ENCODE measurements at places on chromosomes 1 and 21. TPM values are rescaled to one million over a fixed set of nuclear protein-coding genes. Genes with fewer than 3 reads are reported as not detected.
A peak's percentile ranks its signal among the peaks of the same experiment; 100 is the strongest.

- no peak for DNase-seq
Observed at GRCh38 chr1:208007319-208007937, 96.5 kb upstream of the CD34 start.

The ATP1A2 gene
- total RNA-seq = not detected

DNA sequence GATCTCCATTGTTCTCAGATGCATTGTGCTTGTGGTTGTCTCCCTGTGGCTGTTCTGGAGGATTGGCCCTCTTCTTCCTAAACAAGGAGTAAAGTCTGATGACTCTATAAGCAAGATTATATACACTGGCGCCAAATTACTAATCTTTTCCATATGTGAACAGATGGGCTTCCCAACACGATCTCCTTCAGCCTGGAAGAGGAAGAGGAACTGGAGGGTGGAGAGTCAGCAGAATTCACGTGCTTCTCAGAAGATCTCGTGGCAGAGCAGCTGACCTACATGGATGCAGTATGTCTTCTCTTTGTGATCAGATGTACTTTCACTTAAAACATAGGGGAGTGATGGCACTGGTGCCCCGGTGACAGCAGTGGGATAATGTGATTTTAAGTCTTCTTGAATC, 78.7 kb downstream of the RGL1 start:
- DNase-seq = no peak

DNA sequence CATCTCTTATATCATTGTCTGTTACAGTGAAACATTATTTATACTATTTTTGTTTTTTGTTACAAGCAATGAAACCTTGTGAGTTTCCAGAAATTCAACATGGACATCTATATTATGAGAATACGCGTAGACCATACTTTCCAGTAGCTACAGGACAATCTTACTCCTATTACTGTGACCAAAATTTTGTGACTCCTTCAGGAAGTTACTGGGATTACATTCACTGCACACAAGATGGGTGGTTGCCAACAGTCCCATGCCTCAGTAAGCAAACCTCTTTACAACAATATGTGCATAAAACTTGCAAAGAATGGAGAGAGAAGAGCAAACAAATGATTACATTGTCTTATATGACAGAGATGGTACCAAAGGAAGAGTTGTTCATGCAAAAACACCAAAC, 22.4 kb downstream of the CFHR4 start:
- peak; percentile 4 for DNase-seq

The S100A2 gene
- total RNA-seq = 88.6 TPM

The ATAD3C gene
- total RNA-seq = 0.06 TPM

DNA sequence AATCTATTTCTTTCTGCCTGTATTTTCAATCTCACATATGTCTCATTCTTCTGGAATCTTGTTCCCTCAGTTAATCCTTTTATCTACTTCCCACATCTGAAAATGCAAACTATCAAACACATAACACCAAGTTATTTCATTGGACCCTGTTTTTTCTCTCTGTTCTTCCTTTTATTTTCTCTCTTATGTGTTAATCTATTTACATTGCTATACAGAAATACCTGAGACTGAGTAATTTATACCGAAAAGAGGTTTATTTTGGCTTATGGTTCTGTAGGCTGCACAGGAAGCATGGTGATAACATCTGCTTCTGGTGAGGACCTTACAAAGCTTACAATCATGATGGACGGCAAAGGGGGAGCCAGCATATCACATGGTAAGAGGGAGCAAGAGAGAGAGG, 247.6 kb downstream of the TGFB2 start:
- DNase-seq = peak; percentile 25

DNA sequence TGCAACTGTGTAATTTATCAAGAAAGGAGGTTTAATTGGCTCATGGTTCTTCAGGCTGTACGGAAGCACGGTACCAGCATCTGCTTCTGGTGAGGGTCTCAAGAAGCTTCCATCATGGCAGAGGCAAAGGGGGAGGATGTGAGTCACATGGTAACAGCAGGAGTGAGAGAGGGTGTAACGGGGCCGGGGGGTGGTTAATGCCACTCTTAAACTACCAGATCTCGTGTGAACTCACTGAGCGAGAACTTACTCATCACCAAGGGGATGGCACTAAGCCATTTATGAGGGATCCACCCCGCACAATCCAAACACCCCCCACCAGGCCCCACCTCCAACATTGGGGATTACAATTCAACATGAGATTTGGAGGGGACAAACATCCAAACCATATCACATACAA, 21.0 kb upstream of the IFFO2 start:
- DNase-seq = peak; percentile 57

DNA sequence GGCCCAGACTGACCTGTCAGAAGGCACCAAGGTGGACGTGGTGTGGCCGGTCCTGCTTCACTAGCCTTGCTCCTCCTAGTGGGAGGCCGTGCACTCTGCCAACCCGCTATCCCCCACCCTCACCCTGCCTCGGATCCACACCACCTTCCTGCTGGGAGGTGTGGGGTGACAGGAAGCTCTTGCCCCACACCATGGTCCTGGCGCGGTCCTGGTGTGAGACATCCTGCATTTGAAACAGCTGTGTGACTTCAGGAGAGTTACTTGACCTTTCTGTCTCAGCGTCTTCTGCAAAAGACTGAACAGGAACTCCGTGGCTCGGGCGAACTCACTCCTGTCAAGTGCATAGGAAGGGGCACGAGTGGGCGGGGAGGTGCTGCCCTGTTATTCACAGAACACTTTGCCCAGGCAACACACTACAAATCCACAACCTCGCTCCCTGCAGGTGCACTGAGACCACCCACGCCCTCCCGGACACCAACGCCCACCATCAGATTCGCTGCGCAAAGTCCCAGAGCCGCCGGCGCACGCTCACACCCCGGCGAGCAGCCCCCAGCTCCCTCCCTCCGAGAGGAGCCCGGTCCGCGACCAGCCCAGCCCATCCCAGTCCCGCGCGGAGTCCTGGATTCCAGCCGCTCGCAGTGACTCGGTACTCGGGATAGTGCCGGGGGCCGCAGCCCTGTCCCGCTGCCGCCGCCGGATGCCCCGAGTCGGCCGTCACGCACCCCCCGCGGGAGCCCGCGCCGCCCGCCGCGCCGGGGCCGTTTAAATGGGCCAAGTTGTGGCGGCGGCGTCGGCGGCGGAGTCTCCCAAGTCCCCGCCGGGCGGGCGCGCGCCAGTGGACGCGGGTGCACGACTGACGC, at the start of gene SAMD11:
Gene SAMD11, plus strand, starts transcription at position 793 of the 860 bp plus-strand sequence. CDS start 509 bp downstream, outside the sequence.
- DNase-seq = peak; percentile 94

DNA sequence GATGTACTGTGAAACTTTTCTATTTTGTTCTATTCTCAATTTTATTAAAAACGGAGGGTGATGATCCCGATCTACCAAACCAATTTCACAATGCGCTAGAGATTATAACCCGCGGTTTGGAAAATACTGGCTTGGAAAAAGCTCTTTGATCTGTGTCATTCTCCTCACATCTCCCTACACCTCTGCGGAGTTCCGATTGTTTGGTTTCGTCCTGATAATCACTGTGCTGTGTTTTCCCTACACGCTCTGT, 536 bp upstream of the ABCD3 start:
- DNase-seq = no peak
